Epithelial cell of prostate (primary cell): ENCODE measurements at places on chromosomes 1 and 21.
A peak's percentile ranks its signal among the peaks of the same experiment; 100 is the strongest.

DNA sequence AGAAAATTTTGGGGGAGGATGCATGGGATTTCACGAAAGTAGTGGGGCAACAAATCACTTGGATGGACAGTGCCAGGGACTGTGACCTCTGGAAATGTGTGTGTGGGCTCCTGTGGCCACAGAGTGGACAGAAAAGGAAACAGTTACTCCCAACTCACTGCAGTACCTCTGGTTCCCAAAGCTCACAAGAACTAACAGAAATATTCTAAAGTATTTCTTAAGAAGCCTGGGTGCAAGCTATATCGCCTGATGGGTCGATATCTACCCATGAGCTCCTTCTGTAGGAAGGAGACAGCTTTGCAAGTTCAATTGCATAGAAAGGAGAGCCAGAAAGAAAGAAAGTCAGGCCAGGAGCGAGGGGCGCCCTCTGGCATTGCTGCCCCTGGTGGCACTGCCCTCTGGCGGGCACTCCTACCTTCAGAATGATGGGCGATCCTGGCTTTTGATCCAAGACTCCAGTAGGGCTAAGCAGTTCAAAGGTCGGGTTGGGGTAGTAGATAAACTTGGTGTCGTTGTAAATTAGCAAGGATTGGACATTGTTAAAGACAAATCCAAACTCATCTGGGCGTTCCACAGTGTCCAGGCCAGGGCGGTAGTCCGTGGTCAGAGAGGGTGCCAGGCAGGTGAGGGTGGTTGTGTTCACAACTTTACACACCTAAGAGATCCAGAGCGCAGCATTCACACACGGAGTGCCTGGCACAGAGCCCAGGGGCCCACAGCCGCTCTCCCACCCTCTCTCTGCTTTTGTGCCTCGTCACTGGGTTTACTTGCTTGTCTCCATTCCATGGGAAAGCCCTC is 134.7 kb upstream of the CD34 start:
- DNase-seq, result no peak

GRCh38 chr1:221829327-221830015 is 87.6 kb upstream of the DUSP10 start:
- DNase-seq, result peak; percentile 92

DNA sequence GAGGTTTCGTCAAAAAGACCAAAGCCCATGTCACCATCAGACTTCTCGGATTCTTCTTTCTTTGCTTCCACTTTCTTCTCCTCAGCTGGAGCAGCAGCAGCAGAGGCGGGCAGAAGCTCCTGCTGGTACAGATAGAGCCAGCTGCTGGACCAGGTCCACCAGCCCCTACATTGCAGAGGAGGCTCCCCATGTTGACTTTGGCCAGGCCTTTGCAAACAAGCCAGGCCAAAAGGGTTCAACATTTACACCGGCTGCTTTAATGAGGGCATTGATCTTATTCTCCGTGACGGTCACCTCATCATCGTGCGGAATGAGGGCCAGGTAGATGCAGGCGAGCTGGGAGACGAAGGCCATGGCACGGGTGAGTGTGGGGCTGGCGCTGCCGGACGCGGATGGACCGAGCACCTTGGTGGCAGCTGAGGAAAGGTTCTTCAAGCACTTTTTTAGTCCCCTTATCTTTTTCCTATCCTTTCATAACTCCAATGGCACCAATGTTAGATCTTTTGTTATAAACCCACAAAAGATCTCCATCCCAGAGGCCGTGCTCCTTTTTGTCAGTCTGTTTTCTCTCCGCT is 358.5 kb downstream of the RGS7 start:
- no peak for DNase-seq

DNA sequence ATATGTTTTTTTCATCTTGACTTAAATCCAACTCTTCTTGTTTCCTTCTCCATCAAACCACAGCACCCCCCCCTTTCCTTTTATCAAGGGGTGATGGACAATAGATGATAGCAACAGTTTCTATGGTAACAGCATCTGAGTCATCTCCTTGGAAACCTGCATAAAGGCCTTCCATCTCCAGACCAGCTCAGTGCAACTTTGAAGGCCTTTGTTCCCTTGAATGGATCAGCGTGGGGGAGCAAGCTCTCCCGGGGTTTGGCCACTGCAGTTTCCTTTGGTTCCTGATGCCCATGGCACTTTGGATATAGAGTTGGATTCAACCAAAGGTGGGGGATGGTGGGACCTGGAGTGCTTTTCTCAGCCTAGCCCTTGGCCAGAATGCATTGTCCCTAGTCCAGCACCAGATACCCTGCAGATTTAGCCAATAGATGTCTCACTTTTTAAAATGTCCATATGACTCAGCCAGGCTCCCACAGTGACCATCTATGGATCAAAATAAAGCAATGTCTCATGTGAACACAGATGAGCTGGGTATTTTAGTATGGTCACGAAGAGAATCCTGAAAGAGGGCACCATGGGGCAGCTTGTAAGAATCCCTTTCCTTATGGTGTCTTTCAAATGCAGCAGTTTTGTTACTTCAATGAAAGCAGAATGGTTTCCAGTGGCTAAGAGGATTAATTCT is 127.7 kb downstream of the SPATA46 start:
- no peak for DNase-seq

- DNase-seq, result no peak
These were observed 252.5 kb upstream of the RGS18 start for GRCh38 chr1:191905781-191906180.

DNA sequence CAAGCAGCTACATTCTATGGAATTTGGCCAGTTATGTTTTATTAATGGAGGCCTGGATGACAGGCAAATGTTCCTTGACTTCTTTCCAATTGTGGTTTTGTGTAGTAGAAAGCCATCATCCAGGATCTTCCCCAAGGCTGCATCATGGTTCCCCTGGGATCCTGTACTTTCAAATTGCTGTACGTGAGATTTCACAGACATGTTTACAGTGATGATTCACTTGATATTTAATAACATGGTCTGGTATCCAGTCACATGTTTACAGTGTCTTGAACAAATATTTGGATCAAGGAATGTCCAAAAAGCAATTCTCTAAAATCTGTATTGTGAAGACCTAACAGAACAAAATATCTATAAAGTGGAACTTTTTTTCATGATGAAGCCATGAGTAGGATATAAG is 68.3 kb upstream of the ST6GALNAC3 start:
- DNase-seq, result no peak

- DNase-seq, result no peak
These were observed 46.0 kb downstream of the CEP350 start for GRCh38 chr1:180000575-180000974.

- DNase-seq, result no peak
These were observed 266.9 kb downstream of the PTPRU start for GRCh38 chr1:29502911-29503840.

- no peak for DNase-seq
These were observed 113.4 kb upstream of the HOOK1 start for GRCh38 chr1:59701376-59701775.

DNA sequence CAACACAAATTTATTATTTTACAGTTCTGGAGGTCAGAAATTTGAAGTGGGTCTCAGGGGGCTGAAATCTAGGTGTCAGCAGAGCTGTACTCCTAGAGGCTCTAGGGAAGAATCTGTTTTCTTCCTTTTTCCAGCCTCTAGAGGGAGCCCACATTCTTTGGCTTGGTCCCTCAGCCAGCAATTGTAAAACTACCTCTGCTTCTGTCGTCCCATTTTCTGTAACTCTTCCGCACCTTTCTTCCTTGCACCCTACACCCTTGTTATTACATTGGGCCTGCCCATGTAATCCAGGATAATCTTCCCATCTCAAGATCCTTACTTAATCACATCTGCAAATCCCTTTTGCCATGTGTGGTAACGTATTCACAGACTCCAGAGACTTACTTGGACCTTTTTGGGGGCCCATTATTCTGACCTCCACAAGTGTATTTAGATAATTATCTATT is 24.8 kb upstream of the THEM4 start:
- DNase-seq, result no peak

DNA sequence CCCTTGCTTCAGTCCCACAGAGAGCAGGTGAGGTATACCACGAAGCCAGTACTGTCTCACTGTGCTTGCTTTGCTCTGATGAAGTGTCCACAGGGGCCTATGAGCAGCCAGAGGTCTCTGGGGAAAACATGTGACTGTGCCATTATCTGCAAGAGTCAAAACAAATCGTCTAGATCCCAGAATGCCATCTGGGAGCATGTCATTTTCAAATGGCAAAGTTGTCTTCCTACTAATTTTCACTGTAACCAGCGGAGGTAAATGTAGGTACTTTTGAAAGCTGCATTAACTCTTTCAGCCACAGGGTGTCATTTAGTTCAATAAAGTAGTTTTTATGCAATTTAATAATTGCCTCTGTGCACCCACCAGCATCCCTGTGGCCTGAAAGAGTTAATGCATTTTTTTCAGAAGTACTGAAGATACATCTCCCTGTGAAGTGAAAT is 173.6 kb upstream of the SGIP1 start:
- no peak for DNase-seq

DNA sequence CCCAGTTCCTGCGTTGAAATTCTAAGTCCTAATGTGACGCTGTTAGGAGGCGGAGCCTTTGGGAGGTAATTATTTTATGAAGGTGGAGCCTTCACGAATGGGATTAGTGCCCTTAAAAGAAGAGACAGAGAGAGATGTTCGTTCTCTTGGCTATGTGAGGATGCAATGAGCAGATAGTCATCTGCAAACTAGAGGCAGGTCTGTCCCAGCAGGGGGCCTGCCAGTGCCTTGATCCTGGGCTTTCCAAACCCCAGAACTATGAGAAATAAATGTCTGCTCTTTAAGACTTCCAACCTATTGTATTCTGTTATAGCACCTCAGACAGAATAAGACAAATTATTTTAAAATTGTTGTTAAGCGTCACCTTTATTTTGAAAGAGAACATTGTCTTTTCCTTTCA is 123.1 kb upstream of the KCNJ6 start:
- DNase-seq, result no peak

- DNase-seq, result no peak
These were observed 14.0 kb downstream of the SLC1A7 start for GRCh38 chr1:53128401-53128800.

GRCh38 chr1:53460666-53461322 is 1.6 kb downstream of the DMRTB1 start:
- no peak for DNase-seq

GRCh38 chr1:232974971-232975370 is 24.6 kb downstream of the NTPCR start:
- DNase-seq, result peak; percentile 24

DNA sequence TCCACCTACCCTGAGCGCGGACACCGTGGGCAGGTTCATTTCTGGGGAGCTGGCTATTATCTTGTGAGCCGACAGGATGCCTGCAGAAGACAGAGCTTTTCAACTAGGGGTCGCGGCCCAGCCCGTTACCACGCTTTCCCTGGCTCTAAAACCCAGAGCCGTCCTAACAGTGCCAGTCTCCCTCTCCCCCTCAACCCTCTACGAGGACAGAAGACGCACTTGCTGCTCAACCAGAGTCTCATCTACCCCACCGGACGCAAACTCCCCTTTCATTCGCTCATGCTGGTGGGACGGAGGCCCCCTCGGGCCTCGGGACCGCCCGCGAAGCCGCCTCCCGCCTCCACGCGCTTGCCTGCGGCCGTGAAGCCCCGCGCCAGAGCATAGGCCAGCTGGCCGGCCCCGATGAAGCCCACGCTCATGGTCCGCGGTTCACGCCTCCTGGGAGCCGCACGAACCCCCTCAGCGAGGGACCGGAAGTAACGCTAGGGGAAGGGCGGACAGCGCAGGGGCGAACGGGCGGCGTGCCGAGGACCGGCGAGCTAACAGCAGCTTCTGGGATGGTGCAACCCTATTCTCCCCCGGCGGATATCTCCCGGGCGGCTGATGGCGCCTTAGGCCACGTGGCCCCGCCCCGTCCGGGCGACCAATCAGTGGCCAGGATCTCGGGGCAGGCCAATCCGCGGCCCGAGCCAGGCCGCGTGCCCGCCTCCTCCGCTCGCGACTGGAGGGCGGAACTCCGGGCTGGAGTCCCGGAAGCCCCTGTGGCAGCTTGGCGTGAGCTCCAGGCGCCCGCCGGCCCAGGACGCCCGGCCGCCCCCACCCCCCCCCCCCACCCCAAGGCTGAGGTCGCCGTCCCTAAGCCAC is at the start of gene PYCR2:
TSS of gene PYCR2 (minus strand) at position 559 of the 864 bp plus-strand sequence. CDS start at position 419, 140 bp downstream.
- DNase-seq, result peak; percentile 63

DNA sequence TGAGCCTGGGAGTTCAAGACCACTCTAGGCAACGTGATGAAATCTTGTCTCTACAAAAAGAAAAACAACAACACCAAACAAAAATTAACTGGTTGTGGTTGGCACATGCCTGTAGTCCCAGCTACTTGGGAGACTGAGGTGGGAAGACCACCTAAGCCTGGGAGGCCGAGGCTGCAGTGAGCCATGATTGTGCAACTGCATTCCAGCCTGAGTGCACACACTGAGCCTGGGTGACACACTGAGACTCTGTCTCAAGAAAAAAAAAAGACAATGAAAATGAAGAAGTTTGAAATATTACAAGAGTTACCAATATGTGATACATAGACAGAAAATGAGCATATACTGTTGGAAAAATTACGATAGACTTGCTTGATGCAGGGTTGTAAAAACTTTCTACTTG is 31.9 kb downstream of the PDC start:
- no peak for DNase-seq

- DNase-seq, result peak; percentile 96
These were observed 28.4 kb downstream of the TRIM45 start for GRCh38 chr1:117093091-117093534.

DNA sequence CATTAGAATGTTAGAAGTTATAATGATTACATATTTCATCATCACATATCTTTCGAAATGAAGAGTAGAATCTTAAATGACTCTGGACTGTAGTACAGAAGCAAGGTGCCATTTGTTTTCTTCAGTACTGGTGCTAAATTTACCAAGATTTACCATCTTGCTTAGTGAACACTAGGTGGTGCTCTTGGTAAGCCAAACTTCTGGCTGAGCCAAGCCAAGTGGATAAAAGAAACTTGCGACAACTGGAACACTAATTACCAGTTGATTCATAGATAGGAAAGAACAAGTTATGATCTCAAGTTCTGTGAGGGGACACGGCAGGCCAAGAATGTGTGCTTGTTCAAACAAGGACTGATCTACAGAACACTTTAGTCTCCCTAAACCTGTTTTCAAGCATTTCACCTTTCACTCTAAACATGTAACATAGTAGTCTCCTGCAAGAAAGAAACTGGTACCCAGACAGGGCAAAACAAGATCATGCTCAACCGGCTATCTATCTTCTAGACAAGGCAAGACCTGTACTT is 19.8 kb downstream of the SPRTN start:
- DNase-seq, result no peak

GRCh38 chr1:202107321-202107761 is 15.4 kb upstream of the GPR37L1 start:
- DNase-seq, result no peak

DNA sequence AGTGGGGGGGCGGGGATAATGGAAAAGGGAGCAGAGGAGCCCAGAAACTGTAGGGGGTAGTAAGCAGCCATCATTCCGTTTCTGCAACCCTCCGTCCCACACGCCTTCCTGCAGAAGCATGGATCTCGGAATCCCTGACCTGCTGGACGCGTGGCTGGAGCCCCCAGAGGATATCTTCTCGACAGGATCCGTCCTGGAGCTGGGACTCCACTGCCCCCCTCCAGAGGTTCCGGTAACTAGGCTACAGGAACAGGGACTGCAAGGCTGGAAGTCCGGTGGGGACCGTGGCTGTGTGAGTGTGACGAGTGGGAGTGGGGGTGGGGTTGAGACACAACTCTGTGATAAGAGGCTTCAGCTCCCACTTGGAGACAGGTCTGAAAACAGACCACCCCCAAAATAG is 706 bp downstream of the CREB3L4 start:
- DNase-seq, result no peak

- DNase-seq, result no peak
These were observed 4.6 kb upstream of the SMCP start for GRCh38 chr1:152873495-152873894.
